ENCODE measurements at places on chromosomes 5 and 9.

GRCh38 chr9:73152953-73153352, 1.3 kb downstream of the ANXA1 start:
- no peak for DNase-seq

- DNase-seq: no peak
Measured at GRCh38 chr5:9408964-9409363, 136.9 kb downstream of the SEMA5A start.

DNA sequence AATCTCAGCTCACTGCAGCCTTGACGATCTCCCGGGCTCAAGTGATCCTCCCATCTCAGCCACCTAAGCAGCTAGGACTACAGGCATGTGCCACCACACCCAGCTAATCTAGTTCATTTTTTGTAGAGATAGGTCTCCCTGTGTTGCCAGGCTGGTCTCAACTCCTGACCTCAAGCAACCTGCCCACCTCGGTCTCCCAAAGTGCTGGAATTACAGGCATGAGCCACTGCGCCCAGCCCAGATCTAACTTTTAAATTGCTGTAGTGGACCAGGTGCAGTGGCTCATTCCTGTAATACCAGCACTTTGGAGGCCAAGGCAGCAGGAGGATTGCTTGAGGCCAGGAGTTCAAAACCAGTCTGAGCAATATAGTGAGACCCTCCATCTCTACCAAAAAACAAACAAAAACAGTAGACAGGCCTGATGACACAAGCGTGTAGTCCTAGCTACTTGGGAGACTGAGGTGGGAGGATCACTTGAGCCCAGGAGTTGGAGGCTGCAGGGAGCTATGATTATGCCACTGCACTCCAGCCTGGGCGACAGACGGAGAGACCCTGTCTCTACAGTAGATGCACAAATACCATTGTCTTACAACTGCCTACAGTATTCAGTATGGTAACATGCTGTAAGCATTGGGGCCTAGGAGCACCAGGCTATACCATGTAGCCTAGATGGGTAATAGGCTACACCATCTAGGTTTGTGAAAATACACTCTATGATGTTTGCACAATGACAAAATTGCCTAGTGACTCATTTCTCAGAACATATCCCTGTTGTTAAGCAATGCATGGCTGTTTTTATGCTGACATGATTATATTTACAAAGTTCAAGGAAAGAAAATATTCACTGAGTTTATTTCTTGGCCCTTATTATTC, 1.5 kb upstream of the SIT1 start:
- DNase-seq: no peak

DNA sequence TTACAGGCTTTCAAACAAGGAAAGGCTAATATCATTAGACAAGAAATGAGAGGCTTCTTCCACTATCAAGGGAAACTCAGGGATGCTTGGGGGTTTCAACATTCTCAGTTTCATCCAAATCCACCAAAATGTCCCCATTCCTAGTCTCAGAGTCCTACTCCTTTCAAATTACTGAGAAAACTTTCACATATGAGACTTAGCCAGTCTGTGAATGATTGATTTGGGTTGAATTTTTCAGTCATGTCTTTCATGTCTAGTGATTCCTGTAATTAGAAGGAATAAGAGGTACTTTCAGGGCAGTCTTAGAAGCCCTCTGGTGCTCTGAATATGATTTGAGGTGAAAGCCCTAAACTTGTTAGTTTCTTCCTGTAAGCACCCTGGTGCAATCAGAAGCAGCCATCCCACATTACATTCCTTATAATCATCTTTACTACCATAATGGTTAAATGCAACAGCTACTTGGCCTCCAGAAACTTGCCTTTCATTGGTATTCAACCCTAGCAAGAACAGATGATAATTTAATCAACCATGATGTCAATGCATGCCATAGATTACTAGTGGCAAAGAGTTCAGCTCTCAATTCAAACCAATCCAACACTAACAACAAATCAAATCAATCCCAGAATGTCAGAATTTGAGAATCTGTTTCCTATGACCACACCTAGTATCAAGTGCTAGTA, 50.7 kb upstream of the RIC1 start:
- DNase-seq: no peak

- DNase-seq: no peak
Measured at GRCh38 chr9:96883922-96884321, 29.6 kb upstream of the ZNF782 start.

DNA sequence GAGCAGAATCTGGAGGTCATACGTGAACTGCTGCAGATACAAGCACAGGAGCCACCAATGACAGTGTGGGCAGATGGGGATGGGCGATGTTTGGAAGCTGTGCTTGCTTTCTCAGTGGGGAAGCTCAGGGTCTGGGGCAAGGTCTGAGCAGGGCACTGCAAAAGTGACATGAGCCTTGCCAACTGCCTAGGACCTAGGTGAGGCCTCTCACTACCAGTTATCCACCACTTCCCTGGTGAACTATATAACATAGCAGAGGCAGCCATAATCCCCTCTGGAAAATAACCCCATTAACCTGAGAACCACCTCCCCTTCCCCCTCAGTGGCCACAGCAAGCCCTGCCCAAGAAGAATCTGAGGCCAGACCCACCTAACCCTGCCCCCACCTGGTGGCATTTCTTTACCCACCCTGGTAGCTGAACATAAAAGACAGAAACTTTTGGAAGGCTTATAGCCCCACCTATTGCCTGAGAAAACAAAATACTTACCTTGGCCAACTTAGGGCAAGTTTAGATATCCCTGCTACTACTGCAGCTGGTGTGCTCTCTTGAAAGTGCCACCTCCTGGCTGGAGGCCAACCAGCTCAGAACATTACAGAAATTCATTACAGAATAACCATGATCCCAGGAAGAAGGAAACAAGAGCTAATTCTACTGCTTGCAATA, 18.8 kb upstream of the SPEF2 start:
- DNase-seq: no peak

DNA sequence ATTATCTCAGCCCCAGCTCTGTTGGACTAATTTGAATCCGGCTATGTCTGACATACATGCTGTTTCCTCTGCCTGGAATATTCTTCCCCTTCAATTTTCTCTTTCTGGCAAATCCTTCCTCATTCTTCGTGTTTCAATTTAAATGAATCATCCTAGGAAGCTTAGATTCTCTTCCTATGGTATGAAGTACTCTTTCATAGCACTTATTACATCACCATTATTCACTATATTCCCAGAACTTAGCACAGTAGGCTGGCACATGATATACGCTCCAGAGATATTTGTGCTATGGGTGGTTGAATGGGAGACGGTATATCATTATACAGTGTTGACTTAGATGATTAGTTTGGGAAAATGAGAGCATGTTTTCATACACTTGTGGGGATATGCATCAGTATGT, 91.0 kb upstream of the JAK2 start:
- DNase-seq: peak; percentile 62

DNA sequence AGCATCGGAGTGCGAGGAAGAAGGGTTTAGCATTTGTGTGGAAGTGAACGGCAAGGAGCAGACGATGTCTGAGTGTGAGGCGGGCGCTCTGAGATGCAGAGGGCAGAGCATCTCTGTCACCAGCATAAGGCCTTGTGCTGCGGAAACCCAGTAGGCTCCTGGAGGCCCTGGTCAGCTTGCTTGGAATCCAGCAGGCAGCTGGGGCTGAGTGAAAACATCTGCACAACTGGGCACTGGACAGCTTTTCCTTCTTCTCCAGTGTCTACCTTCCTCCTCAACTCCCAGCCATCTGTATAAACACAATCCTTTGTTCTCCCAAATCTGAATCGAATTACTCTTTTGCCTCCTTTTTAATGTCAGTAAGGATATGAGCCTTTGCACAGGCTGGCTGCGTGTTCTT, 72.1 kb downstream of the C7 start:
- DNase-seq: no peak

GRCh38 chr5:138989720-138990119, 114.6 kb upstream of the LRRTM2 start:
- no peak for DNase-seq

GRCh38 chr9:126523611-126524111, 90.1 kb upstream of the LMX1B start:
- DNase-seq: no peak

DNA sequence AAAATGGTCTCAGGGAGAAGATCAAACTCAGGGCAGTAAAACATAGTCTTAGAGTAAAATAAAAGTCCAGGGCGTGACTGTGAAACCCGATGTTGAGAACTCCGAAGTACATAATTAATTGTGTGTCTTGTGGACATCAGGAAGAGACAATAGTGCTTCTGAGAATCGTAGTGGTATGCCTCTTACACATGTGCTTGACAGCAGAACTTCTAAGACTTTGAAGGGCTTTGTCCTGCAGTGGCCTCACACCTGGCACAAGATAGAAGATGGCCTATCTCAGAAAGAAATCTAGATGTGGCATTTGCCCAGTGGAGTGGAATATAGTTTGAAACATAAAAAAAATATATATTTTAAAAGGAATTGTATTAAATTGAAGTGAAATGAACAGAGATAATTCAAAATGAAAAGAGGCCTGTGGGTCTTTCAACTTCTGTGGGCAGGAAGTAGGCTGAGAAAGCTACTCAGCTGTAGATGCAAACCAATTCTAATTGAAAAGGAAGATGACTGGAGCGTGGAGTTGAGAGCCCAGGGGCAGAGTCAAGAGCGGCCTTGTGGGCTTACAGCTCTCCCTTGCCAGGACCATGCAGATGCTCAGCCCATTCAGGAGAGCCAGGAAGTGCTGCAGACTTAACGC, 468.4 kb downstream of the KDM4C start:
- DNase-seq: no peak

DNA sequence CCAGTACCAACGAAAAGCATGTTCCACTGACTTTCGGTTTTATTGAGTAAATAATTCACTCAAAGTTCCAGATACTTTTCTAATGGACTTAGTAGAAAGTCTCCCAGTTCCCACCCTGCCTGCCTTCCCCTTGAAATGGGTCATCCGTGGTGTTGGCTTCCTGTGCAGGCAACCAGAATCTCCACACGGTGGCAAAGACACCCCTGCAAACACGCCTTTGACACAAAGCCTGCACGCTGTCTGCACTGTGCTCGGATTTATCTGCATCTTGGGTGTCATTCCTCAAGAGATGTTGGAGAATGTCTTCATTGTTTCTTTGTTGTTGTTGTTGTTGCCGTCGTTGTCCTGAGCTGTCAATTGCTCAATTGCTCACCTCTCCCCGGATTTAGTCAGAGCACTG, 150.0 kb upstream of the IRX2 start:
- DNase-seq: no peak

DNA sequence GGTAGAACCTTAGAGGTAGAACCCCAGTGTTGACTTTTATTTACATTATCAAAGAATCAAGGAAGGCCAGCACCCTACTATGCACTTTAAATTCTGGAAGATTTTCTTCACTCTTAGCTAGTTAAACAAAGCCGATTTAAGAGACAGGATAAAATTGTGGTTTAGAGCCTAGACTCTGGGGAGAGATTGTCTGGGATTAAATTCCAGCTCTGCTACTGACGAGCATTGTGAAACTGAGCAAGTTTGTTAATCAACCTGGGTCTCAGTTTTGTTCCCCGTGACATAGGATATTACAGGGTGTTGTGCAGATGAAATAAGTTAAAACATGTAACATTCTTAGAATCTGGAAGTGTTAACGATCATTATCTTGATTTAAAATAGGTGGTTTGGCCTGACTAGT, 83.5 kb downstream of the FEM1C start:
- no peak for DNase-seq

DNA sequence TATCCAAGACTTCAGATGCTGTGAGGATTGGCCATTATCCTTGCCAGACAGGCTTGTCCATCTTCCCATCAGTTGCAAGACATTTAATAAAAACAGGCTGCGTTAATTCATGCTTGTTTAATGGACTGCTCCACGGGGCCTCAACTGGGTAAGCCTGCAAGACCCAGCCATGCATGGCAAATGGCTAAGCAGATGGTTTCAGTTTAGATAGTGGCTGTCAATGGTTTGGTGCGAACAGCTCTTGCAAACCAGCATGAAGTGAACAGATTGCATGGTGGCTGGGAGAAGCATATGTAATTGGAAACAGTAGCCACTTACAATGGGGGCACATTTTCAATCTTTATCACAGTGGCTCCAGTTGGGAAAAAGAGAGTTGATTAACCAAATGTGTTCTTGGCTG, 628.2 kb upstream of the KLF4 start:
- DNase-seq: no peak

DNA sequence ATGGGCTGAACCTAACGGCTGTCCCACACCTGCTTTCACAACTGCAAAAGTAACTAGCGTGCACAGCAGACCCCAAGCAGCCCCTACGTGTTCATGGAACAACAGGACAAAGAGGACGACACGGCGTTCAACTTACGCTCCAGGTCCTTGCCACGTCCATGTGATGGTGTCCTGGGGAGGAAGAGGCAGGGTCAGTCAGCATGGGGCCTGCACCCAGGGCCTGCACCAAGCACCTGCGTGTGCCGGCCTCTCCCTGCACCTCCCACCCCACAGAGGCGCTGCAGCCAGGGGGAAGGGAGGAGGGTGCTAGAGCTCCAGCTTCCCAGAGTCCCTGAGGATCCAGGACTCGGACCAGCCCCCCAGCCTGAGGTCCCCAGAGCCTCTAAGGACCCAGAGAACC, 35.6 kb upstream of the SLC6A3 start:
- DNase-seq: no peak

- DNase-seq: no peak
Measured at GRCh38 chr9:113536483-113537228, 73.1 kb downstream of the RGS3 start.

GRCh38 chr5:16492398-16493140, 27.0 kb upstream of the ZNF622 start:
- DNase-seq: peak; percentile 76

GRCh38 chr9:128555180-128555721, 2.9 kb downstream of the SPTAN1 start:
- DNase-seq: no peak

DNA sequence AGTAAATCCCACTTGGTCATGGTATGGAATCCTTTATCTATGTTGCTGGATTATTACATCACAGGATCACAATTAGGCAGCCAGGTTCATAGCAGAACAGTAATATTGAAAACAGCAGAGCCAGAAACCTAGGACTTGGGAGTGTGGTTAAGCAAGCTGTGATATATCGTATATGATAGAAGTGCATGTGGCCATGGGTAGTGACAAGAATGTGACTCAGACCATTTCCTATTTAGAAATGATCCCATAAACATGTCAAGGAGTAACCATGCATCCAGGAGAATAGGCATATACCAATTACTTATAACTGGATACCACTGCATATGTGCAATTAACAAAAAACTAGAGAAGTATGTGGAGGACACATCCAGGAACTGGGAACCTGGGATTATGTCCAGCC, 31.2 kb downstream of the AMBP start:
- DNase-seq: no peak

GRCh38 chr9:5355817-5356216, 16.1 kb upstream of the RLN1 start:
- no peak for DNase-seq

- DNase-seq: peak; percentile 95
Measured at GRCh38 chr9:21616082-21616778, 134.1 kb upstream of the IFNE start.
